ENCODE measurements at places on chromosomes 13 and 19.

DNA sequence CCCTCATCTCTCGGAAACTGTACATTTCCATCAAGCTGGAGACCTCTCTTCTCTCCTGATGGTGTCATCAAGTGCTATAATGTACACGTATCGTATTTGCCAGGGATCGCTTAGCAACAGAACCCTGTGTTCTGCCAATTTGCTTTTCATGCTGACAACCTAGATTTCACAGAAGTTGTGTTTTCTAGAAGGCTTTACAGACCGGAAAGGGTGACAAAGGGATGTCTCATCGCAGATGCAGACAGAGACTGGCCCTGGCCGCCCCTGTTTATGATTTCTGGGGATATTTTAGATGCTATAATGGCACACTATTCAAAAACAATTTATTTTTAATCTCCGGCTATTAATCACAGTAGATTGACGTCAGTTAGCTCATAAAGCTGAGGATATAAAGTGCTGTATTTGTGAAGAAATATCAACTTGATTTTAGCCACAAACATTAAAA, 291.4 kb downstream of the IRS2 start:
- DNase-seq: no peak

DNA sequence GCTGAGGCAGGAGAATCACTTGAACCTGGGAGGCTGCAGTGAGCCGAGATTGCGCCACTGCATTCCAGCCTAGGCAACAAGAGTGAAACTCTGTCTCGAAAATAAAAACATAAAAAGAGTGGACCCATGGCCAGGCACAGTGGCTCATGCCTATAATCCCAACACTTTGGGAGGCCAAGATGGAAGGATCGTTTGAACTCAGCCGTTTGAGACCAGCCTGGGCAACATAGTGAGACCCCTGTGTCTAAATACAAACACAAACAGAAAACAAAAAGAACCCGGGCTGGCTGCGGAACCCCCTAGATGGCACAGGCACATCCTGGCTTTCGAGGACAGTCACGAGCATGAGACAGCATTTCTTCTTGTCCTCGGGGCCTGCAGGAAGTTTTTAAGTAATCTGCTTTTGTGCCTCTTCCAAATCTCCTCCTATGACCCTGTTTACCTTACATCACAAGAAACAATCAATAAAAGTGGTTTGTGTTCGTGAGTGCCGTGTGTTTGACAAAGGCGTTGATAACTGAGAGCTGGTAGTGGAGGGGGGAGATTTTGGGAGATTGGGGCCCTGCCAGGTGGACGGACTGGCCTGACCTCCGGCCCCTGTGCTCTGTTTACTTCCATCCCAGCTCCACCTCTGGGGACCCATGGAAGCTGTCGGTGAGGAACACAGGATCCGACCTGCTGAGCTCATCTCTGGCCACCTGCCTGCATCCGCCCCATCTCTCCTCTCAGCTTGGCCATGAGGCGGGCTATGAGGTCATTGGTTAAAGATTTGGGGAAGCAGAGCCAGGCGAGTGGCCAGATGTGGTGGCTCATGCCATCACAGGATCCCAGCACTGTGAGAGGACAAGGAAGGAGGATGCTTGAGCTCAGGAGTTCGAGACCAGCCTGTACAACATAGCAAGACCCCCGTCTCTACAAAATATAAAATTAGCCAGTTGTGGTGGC, 5.9 kb upstream of the GDF15 start:
- DNase-seq: no peak

DNA sequence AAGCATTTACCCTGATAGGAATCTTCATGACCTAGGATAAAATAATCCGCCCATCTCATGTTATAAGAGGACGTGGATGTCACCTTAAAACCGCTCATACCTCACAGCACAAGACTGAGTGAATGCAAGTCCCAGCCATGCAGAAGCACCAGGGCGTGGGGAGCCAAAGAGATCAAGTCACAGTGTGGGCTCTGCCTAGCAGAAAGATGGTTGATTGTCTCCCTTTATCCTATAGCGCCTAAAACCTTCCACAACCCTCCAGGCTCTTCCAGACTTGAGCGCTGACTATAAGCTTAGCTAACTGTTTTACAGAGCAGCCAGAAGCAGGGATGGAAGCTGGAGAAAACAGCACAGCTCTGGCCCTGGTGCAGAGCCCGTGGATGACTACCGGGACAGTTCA, 6.8 kb upstream of the ANKRD10 start:
- DNase-seq: no peak

DNA sequence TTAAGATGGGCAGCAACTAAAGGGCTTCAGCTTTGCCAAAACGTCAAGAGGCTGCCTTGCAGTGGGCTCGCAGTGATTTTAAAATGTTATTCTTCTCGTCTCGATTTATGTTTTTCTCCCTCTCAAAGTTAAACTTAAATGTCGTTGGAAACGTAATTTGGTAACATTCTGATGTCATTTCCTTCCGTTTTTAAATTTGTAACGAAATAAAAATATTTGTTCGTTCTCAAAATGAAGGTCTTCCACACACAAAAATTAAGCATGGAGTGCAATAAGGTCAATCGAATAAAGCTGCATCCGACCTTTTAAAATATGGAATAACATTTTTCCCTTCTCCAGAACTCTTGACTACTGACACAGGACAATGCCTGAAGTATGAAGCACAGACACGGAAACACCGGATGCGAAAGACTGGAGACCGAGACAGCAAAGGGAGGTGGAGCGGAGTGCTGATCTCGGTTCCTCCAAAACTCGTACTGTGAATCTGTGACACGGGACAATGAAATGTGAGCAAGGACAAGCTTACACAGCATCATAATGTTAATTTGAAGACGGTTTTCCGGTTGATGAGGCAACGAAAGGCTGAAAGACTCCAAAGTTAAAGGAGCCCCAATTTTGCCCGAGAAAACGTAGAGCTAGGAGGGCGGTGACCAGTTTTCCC, 850 bp downstream of the MTMR6 start:
- DNase-seq: no peak

GRCh38 chr19:6417713-6418561, 6.7 kb downstream of the KHSRP start:
- DNase-seq: no peak

GRCh38 chr13:48500652-48501197, 32.2 kb downstream of the RCBTB2 start:
- no peak for DNase-seq

All from activated CD8-positive, alpha-beta memory T cell treated with anti-CD3 and anti-CD28 coated beads for 24 hours (primary cell).